ENCODE measurements at places on chromosomes 5 and 9.

- no peaks in the 10 kb centered on the region for H3K36me3 ChIP-seq
- peak overlapping the region; percentile 68 for H3K27ac ChIP-seq
- H3K4me1 ChIP-seq = peaks cover 34% of the 10 kb centered on the region
- H3K27me3 ChIP-seq = no peaks in the 10 kb centered on the region
- peak overlapping the region; percentile 98 for H3K4me3 ChIP-seq
These were observed 535 bp downstream of the DOLPP1 start for GRCh38 chr9:129081388-129081904.

GRCh38 chr5:28648108-28648507 lies 1609.7 kb upstream of the CDH9 start:
- H3K36me3 ChIP-seq = no peaks in the 10 kb centered on the region
- no peak for DNase-seq
- H3K4me1 ChIP-seq = no peaks in the 10 kb centered on the region
- no peak overlapping the region for H3K27ac ChIP-seq
- no peak overlapping the region for H3K4me3 ChIP-seq

- no peak overlapping the region for H3K4me3 ChIP-seq
- no peak overlapping the region for H3K27ac ChIP-seq
- H3K4me1 ChIP-seq = no peaks in the 10 kb centered on the region
- H3K36me3 ChIP-seq = no peaks in the 10 kb centered on the region
These were observed 22.1 kb upstream of the RARS1 start for GRCh38 chr5:168464214-168464613.

DNA sequence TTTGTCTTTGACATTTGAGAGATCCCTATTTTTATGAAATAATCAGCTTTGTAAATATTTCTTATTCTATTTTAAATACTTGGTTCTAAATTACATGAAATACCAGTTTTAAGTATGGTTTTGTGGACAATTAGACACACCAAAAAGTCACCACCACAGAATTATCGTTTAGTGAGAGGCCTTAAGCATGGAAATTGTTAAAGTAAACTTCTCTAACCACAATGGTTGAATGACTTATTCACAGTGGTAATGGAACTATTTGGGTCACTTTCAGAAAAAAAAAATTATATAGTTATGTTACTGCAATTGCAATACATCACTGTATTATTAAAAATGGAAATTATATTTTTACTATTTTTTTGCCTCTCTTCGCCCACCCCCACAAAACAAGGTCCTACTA lies 1252.5 kb downstream of the EFNA5 start:
- no peak overlapping the region for H3K4me3 ChIP-seq
- H3K27ac ChIP-seq = no peak overlapping the region
- DNase-seq = no peak
- no peaks in the 10 kb centered on the region for H3K4me1 ChIP-seq

- DNase-seq = no peak
- H3K36me3 ChIP-seq = no peaks in the 10 kb centered on the region
- no peak overlapping the region for H3K27ac ChIP-seq
- no peaks in the 10 kb centered on the region for H3K27me3 ChIP-seq
These were observed 17.9 kb upstream of the RAB14 start for GRCh38 chr9:121219530-121219929.

DNA sequence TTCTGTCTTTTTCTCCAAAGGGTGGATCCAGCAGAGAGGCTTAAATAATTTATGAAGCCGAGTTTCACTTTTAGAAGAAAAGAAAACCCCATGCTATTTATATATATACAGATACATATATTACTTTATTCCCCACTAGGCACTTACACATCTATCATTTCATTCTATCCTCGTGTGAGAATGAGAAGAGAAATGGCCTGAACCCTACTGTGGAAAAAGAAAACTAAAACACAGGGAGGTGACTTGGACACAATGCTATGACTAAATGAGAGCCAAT lies 195.2 kb downstream of the NR3C1 start:
- no peak overlapping the region for H3K4me3 ChIP-seq
- peaks cover 24% of the 10 kb centered on the region for H3K4me1 ChIP-seq
- H3K27me3 ChIP-seq = no peaks in the 10 kb centered on the region

- H3K27me3 ChIP-seq = no peaks in the 10 kb centered on the region
- no peak overlapping the region for H3K27ac ChIP-seq
These were observed 29.6 kb downstream of the BICD2 start for GRCh38 chr9:92734931-92735635.

DNA sequence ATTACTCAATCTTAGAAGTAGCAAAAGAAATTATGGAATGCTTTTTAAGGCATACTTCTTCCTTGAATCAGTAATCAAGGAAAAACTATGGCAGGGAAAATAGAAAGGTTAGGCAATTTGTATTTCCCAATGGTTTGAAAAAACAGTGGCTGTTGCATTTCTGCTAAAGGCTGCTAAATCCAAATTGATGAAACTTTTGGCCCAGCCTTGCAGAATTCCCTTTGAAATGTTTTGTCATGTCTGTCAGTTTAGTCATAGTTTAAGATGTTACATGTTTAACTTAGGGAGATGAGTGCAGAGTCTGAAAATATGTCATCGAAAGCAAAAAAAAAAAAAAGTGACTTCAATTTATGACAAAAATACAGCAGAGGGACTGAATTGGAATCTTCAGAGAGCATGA lies 878.9 kb upstream of the WWC1 start:
- H3K36me3 ChIP-seq = no peaks in the 10 kb centered on the region
- DNase-seq = no peak
- no peak overlapping the region for H3K4me3 ChIP-seq
- no peaks in the 10 kb centered on the region for H3K4me1 ChIP-seq

DNA sequence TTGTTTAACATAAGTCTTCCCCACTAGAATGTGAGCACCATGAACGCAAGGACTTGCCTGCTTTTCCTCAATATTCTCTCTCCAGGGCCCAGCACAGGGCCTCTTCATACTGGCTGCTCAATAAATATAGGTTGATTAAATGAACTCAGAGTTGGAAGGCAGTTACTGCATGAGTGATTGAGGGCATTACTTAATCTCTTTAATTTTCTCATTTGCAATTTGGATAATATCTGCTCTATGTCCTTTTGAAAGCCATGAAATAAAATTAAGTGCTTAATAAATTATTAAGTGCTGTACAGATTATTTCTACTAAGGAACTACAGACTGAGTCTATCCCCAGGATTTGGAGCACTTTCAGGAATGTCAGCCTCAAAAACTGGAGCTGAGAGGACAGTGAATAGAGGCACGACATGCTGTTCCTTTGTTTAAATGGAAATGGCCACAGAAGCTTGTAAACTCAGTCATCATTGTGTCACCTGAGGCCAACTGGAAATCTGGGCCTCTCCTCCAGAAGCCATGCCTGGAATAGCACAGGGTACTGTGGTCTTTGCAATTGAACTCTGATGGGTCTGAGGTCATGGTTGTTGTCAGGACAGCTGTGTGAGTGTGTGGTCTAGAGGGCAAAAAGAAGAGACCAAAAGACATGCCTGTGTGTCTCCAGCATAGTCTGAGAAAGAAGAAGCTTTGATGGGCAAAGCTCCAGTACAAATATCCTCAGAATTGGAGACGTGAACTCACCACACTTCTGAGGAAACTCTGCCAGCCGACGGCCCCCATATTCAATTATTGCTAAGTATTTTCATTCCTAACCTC lies 86.1 kb downstream of the SH3TC2 start:
- H3K36me3 ChIP-seq = no peaks in the 10 kb centered on the region
- no peaks in the 10 kb centered on the region for H3K4me1 ChIP-seq
- peaks cover 18% of the 10 kb centered on the region for H3K27me3 ChIP-seq
- no peak for DNase-seq

GRCh38 chr9:3008091-3008490 lies 164.2 kb upstream of the PUM3 start:
- H3K4me3 ChIP-seq = no peak overlapping the region
- DNase-seq = no peak
- H3K27me3 ChIP-seq = peaks cover 7% of the 10 kb centered on the region
- no peak overlapping the region for H3K27ac ChIP-seq
- no peaks in the 10 kb centered on the region for H3K4me1 ChIP-seq

GRCh38 chr9:4859035-4859434 lies 66.3 kb downstream of the RCL1 start:
- no peak overlapping the region for H3K27ac ChIP-seq
- DNase-seq = no peak
- peaks cover 20% of the 10 kb centered on the region for H3K4me1 ChIP-seq

DNA sequence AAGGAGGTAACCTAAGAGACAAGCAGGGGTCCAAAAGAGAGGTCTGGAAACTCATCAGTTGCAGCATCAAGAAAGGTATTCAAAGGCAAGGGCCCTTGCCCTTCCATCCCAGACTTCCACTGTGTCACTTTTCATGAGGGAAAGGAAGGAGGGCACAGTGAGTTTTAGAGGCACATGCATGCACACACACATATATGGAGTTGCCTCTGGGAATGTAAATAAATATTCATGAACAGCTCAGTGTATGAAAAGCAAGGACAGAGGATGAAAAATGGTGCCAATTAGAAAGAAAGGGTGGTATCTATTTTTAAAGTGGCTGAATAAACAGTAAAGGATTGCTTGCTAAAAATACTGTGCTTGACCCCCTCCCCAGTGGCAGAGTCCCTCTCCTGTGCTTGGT lies 105.3 kb upstream of the LRRTM2 start:
- no peak overlapping the region for H3K27ac ChIP-seq
- H3K27me3 ChIP-seq = no peaks in the 10 kb centered on the region
- DNase-seq = no peak
- peaks cover 2% of the 10 kb centered on the region for H3K36me3 ChIP-seq
- peak overlapping the region; percentile 18 for H3K4me3 ChIP-seq

- H3K4me1 ChIP-seq = no peaks in the 10 kb centered on the region
- DNase-seq = no peak
- no peak overlapping the region for H3K4me3 ChIP-seq
These were observed 53.3 kb downstream of the EPB41L4B start for GRCh38 chr9:109267555-109267954.

DNA sequence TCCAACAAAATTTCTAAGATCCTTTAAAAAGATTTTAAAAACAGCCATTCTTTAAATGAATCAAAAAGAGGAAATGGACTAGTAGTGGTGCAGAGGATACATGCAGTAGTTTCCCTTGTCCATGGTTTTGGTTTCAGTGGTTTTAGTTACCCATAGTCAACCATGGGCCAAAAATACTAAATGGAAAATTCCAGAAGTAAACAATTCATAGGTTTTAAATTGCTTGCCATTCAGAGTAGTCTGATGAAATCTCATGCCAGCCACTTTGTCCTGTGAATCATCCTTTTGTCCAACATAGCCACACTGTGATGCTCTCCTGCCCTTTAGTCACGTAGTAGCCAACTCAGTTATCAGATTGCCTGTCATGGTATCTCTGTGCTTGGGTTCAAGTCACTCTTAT lies 286.1 kb downstream of the ANXA1 start:
- DNase-seq = no peak
- H3K27ac ChIP-seq = no peak overlapping the region
- H3K4me3 ChIP-seq = no peak overlapping the region
- no peaks in the 10 kb centered on the region for H3K36me3 ChIP-seq
- H3K27me3 ChIP-seq = no peaks in the 10 kb centered on the region
- no peaks in the 10 kb centered on the region for H3K4me1 ChIP-seq
